Stimulated activated CD4-positive, alpha-beta T cell treated with anti-CD3 and anti-CD28 coated beads, TNF-alpha, amount 100 ng/mL, for 24 hours (primary cell): ENCODE measurements at places on chromosomes 7 and 10.

DNA sequence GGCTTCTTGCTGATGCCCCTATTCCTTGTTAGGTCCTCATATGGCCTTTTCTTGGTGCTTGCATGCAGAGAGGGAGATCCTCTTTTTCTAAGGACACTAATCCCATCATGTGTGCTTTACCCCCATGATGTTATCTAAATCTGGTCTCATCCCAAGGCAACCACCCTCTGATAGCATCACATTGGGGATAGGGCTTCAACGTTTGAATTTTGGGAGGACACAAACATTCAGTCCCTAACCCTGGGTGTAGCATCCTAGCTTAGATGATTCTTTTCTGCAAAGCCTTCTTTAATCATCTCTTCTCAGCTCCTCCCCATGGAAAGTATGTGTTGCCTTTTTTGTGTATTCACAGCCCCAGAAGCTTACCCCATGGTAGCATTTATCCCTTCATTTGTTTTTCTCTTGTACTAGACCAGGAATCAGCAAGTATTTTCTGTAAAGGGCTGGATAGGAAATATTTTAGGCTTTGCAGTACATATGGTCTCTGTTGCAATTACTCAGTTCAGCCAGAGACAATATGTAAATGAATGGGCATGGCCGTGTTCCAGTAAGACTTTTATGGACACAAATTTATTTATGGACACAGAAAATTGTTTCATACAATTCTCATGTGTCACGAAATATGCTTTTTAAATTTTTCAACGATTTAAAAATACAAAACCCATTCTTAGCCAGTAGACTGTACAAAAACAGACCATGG is 101.5 kb upstream of the CSTF2T start:
- DNase-seq: no peak

DNA sequence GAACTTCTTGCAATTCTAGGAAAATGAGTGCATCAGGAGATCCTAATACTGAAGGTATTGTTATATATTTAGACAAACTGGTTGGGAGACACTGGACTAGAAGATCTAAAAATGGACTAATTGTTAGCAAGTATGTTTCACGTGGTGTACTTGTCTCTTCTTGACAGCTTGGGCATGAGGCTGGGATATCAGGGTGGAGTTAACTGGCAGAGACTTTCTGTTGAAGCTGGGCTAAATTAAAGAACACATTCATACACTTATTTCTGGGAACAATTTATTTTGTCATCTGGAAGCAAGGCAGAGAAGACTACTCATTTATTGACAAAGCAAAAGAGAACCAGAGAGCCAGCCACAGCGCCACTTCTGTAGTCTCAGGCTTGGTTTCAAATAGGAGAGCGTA is 25.9 kb downstream of the TYW1 start:
- DNase-seq: no peak

DNA sequence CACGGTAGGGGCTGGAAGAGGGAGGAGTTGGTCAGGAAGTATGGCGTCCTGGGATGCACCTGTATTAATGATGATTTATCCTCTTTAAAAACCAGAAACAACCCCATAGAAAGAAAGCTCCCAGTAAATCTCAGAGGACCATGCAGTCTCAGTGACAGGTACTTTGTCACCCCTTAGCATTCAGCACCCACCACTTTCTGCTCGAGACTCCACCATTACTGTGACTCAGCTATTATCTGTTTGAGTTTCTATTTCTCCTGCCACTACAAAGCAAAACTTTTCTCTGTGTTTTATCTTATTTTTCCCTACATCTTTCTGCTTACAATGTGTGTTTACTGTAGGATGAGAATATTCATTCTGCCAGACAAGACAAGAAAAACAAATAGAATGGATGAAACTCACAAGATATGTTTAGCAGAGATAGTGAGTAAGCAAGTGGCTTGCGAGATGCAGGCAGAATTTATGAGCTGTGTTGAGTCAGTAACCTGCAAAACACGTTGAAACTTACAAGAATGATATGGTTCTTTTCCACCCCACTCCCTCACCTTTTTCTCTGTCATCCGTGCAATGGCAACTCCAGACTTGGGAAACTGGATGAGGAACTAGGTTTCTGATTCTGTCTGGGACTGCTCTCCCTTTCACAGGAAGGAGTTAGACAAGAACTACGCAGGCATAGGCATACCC is 127.1 kb downstream of the AOAH start:
- DNase-seq: no peak

GRCh38 chr10:22086730-22087401 is 83.3 kb upstream of the DNAJC1 start:
- DNase-seq: no peak

DNA sequence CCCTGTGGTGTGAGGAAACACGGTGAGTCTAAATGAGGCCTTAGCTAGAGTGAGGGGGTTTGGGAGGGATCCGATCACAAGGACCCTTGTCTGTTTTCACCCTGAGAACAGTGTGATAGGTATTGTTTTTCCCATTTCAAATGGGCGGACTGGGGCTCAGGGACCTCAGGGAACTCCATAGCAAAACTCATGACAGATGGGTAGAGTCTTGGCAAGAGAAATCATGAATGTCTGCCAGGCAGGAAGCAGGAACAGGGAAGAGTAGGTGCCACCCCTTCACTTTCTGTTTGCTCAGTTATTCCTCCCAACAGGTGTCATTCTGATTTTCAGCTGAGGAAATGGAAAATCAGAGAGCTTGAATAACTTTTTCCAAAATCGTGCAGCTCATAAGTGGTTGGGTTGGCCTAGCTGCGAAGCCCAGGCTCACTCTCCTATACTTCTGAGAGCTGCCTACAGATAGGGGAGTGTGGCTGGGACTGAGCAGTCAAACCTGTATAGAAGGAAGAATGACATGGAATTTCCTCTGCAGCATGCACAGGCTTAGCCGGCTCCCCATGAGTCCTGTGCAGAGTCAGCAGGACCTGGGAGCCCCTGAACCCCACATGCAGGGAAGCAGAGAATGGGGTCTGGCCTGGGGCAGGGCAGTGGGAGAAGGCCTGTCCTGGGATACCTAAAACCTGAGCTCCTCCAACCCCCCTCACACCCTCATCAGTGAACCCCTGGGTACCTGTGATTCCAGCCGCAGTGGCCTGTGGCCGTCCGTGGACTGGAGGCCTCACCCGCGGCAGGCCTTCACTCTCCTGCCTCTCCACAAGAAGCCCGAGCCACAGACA is 17.6 kb upstream of the C10orf105 start:
- DNase-seq: no peak

DNA sequence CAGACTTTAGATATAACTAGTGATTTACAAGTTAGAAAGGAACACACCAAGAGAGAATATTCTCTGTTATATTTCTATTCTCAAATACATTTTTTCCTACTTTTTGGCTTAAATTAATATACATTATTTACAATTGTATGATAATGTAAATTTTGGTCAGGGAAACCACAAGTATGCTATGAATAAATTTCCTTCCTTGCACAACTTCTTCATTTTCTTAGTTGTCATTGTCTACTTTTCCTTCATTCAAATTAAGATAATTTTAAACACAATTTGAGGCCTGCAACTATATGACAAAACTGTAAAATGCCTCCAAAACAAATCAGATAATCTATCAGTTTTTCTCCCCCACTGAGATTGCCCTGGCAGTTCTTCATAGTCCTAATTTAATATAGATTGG is 131.3 kb downstream of the CDK14 start:
- DNase-seq: no peak

DNA sequence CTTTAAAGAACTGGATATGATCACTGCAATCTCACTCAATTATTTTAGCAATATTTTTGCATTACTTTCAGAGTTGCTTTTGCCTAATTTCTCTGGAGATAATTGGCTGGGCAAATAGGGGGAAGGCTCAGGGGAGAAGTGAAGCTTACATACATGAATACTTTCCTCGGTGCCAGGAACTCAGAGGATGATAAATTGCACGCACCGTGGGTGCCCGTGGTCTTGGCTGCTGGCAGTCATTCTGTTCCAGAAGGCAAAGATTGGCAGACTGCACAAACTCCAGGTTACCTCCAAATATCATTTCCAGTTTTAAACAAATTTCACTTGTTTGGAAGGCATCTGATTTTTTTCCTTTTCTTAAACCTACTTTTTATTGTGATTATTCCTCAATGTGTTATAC is 197.8 kb upstream of the TMEM72 start:
- DNase-seq: no peak

DNA sequence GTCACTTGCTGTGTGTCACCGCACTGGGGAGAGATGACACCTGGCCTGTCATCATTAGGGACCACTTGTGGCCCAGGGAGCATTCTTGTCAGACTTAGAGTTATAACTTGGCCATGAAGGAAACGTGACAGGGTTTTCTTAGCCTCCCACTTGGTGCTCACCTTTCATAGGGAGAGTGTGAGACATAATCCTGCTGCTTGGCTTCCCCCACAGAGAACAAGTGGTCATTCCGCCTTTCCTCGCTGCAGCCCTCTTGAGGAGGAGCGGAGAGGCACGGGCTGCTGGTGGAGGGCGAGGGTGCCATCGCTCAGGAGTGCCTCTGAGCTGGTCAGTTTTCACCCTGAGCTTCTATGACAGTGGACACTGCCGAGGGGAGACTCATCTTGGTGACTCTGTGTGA is 125.0 kb upstream of the GJD4 start:
- no peak for DNase-seq

DNA sequence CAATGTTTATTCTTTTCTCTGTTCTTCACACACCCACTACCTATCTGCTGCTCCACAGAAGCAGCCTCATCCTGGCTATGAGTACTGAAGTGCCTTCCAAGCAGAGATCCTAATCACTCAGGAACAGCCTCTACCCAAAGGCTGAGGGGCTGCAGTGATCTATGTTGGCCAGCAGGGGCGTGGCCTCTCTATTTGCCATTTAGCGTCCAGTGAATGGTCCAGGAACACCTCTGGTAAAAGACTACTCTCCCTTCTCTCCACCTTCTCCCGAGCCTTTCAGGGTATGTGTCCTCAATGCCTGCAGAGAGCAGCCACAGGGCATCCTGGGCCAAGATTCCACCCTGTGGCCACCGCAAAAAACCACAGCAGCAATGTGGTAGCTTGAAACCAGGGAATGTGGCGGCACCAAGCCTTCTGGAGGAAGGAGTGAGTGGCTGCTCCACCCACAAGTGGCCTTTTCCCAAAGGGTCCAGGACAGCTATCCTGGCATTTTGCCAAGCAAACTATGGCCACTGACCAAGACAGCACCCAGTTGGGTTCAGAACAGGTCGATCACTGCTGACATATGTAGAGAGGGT is 70.9 kb downstream of the SYPL1 start:
- no peak for DNase-seq

DNA sequence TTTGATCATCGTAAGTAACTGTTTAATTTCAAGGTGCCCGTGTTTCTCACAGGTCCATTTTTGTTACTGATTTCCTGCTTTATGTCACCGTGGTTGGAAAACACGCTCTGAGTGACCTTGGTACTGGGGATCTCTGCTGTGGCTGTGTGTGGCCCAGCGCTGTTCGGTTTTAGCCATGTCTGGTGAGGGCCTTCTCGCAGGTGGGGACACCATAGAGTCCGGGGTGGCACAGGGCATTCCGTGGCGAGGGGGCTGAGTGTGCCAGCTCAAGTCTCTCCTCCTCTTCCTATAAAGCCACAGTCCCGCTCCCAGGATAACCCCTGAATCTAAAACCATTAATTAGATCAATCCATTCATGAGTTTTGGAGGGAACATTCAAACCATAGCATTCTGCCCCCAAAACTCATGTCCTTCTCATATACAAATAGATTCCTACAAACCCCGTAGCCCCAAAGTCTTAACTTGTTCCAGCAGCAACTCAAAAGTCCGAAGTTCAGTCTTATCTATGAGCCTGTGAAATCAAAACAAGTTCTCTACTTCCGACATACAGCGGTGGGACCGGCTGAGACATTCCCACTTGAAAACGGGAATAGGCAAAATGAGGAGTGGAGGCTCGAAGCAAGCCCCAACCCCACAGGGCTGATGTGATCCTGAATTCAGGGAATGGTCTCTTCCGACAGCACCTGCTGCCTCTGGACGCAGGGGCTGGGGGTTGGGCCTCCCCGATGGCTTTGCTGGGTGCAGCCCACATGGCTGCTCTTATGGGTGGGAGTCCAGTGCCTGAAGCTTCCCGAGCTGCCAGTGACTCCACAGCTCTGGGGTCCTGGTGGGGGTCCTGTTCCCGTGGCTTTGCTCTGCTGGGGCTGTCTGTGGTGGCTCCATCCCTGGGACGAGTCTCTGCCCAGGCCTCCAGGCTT is 55.0 kb upstream of the NKX6-2 start:
- DNase-seq: no peak

GRCh38 chr7:157618823-157619606 is 282.2 kb downstream of the DNAJB6 start:
- DNase-seq: no peak

- DNase-seq: no peak
These were observed 65.6 kb downstream of the CDH23 start for GRCh38 chr10:71462062-71462935.

DNA sequence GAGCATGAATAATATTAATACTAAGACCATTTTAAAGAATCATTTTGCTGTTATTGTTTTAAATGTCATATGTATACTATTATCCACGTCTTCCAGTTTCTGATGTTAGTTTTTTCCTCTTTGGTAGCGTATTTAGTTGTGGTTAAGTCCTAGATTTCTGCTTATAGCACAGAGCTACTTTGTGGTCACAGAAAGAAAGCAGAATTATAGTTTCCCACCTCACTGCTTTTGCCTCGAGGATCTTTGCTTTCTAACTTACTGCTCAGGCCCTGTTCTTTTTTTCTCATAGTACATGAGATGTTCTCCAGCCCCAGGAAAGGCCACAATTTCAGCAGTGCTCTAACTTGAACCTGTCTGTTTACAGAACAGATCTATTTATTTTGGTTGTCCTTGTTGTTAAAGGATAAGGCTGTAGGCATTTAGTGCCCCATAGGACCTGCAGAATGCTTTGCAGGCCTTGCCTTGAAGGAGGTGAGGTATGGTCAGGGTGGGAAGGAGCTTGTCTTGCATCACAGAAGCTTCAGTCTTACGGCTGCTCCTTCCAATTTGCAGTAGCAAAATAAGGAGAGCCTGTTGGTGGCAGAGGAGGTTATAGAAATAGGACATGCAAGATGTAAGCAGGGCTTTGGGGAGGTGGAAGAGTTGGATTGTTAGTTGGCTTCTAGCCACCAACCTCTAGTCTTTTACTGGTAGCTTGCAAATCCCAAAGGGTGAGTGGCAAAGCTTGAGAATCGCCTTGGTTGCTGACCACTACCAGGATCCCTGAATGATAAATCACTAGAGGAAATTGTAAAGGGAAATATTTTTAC is 129.1 kb downstream of the LRRC4 start:
- DNase-seq: no peak

DNA sequence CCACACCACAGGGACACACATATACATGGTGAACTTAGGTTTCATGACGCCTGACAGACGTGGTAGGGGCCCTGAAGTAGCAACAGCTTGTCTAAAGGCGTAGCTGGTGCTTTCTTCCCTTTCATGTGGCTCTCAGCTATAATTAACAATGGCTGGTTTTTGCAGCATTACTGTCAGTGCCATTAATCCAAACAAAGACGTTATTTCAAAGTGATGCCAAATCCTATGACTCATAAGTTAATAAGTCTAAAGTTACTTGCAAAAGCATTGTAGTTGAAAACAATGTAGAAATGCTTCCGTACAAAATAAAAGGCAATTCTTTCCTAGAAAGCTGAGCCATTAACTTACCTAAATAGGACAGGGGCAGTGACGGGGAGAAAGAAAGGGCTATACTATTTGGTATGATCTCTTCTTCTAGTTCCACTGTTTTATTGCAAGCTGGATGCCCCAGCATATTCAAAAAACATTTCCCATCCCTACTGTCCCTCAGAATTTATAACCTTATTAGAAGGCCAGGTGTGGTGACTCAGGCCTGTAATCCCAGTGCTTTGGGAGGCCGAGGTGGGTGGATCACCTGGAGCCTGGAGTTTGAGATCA is 105.4 kb downstream of the ODAD2 start:
- DNase-seq: no peak

GRCh38 chr7:154879629-154880028 is 123.3 kb downstream of the PAXIP1 start:
- no peak for DNase-seq
